ENCODE measurements at places on chromosomes 3 and 15.

DNA sequence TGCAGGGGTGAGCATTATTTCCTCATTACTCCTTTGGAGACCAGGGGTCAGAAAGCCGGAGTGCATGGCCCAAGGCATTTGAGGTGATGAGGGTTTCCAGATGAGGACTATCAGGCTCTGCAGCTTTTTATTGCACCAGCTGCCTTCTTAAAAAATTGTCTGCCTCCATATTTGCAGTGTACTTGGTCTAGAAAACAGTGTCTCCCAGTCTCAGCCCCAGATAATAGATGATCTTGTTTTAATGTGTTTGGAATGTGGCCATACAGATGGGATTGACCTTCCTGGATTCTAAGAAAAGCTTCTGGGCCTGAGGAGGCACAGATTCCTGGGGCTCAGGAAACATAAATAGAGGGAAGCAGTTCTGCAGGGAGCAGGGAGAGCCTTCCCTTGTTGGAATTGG is 123.3 kb downstream of the GABRG3 start:
- no peak for DNase-seq

DNA sequence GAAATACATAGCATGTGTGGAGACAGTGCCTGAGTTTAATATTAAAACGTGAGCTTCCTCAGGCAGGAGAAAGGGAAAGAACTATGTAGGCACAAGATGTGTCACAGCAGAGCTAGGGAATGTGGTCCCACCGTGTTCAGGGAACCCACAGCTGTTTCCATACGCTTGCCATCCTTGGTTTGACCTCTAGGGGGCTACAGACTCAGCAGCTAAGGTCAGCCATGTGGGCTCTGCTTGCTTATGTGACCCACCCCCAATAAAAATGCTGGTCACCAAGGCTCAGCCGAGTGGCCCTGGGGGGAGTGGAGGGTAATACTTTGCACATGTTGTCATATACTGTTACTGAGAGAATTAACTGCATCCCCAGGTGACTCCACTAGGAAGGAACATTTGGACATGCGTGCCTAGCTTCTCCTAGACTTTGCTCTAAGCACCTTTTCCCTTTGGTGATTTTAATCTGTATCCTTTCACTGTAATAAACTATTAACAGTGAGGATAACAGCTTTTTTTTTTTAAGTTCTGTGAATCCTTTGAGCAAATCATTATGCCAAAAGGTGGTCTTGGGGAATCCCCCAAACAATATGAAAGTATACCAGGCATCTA is 3.3 kb downstream of the TUBGCP5 start:
- peak; percentile 14 for DNase-seq

GRCh38 chr3:51704511-51704950 is 2.3 kb upstream of the GRM2 start:
- no peak for DNase-seq

DNA sequence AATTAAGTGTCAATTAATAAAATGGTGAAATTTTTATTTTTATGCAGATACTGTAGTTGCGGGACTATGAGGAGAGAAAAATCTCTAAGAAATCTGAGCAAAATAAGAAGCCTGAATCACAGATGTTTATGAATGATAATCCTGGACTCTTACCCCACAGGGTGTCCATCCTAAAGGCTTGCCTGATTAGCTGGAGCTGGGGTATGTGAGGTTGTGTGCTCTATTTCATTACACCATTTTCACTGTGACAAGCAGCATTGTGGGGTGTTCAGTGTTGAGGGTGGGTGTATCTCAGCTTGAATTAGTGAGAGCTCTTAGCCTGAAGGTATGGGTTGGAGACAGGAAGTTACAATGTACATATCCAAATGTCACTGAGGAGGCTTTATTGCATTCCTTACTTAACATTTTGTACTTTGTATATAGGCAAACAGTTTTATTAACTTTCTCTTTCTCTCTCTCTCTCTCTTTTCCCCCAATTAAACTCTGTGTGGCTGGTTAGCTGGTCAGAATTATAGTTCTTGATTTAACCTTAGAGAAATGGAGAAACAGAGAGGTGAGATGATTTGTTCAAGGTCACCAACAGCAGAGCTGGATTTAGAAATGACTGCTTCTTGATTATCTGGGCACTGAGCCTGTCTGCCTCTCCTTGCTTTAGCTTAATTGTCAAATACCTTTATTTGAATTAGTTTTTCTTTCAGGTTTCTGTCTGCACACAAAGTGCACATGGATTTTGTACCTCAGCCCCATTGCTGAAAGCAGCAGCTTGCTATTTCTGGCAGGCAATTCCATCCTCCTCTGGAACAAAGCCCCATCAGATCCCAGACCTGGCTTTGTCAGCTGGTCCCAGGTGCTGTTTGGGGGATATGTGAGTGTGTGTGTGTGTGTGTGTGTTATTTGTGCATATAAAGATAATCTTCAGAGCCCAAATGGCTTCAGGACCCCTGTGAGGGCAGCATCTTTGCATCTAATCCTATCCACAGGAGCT is 35.8 kb downstream of the GJD2 start:
- no peak for DNase-seq

DNA sequence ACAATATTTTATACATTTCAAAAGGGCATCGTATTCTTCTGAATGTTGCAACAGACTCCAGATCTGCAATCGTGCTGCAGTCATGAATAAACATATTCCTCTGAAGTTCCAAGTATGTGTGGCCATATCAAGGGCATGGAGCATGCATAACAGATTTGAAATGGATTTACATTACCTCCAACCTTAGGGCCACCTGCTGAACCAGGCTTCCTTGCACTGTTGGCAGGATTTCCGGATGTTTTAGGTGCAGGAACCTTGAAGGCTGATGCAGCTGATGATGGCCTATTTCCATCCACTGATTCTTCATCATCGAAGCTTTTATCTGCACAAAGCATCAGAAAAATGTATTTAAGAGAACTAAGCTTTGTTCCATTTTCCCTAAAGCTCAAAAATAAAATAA is 73.5 kb downstream of the CLASP2 start:
- DNase-seq, result no peak

DNA sequence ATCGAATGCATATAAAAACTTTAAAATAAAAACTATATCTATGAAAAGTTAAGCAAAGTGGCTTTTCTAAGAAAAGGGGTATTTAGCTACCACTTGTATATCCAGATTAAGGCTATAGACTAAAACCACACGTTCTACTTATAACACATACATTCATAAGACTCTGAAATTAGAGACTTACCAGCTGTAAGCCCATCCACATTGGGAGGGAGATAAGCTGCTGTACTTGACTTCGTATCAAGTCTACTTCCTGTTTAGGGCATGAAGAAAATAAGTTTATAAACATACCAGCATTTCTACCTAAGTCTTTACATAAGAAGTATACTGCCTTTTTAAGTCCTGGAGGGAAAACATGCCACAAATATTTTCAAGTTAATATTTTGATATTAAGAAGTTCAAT is 27.7 kb downstream of the AQR start:
- no peak for DNase-seq

GRCh38 chr3:192834428-192834827 is 83.2 kb downstream of the MB21D2 start:
- DNase-seq, result no peak

- DNase-seq, result no peak
These were observed 299.2 kb upstream of the POU1F1 start for GRCh38 chr3:87575550-87575949.

DNA sequence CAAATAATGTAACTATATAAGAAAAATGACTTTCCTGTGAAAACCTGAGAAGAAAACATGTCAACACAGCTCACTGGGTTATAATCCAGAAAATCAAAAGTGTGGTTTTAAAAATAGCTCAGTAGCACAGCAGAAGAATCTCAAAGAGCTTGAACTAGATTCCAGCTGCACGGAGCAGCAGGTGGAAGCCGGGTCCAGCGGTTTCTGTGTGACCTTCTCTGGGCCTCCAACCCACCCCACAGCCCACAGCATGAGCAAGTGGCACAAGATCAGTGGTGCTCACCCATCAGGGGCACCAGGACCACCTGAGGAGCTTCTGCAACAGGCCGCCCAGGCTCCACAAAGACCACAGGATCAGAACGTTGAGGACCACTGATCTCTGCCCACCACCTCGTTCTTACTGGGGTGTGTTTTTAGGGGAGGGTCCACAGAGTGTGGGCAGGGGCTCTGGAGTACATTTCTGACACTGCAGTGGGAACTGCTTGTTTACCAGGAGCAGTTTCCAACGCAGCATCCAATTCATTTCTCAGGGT is 23.2 kb downstream of the SLC41A3 start:
- DNase-seq, result no peak

- DNase-seq, result no peak
These were observed 8.6 kb upstream of the GABPB1 start for GRCh38 chr15:50363612-50364011.

DNA sequence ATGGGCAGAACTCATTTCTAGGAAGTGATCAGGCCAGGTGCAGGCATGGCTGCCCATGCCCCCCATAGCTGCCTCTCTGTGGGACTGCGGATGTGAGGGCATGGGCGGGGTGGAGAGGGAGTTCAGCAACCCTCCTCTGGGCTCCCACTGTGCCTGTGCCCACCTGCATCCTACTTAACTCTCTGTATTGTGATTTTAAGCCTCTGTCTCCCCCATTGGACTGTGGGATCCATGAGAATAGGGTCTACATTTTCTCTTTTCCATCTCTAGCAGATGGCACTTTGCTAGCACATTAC is 194.3 kb downstream of the CHST2 start:
- DNase-seq, result no peak

DNA sequence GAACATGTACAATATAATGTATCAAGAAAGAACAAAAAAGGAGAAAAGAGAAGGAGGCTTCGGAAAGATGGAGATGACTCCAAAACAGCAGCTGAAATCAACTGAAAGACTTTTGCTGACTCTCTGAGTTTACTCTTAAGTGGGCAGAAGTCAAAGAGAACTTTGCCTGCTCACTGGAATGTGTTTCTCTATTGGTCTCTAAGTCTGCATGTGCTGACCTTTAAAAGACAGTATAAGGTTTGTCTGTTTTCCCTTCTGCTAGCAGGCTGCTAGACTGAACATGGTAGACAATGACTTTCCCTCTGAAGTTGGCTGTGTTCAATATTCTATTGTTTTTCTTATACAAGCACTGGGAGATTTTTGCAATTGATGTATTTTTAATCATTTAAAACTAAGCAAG is 7.2 kb upstream of the MAP4 start:
- DNase-seq, result no peak

DNA sequence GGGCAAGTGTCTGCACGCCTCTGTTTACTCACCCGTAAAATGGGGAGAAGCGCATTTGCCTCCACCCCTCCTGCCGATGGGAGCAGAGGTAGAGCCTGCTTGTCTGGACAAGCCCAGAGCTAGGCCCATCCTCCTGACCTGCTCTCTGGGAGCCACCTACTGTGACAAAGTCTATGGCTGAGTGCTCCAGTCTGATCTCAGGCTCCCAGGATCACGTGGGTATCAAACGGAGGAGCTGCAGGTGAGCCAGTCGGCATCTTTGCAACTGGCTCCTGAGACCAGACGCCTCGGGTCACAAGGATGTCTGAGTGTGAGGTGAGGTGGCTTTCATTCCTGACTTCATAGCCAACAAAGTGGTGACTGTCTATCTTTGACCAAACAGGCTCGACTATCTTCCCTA is 2.1 kb upstream of the ALDH1A3 start:
- DNase-seq, result no peak

DNA sequence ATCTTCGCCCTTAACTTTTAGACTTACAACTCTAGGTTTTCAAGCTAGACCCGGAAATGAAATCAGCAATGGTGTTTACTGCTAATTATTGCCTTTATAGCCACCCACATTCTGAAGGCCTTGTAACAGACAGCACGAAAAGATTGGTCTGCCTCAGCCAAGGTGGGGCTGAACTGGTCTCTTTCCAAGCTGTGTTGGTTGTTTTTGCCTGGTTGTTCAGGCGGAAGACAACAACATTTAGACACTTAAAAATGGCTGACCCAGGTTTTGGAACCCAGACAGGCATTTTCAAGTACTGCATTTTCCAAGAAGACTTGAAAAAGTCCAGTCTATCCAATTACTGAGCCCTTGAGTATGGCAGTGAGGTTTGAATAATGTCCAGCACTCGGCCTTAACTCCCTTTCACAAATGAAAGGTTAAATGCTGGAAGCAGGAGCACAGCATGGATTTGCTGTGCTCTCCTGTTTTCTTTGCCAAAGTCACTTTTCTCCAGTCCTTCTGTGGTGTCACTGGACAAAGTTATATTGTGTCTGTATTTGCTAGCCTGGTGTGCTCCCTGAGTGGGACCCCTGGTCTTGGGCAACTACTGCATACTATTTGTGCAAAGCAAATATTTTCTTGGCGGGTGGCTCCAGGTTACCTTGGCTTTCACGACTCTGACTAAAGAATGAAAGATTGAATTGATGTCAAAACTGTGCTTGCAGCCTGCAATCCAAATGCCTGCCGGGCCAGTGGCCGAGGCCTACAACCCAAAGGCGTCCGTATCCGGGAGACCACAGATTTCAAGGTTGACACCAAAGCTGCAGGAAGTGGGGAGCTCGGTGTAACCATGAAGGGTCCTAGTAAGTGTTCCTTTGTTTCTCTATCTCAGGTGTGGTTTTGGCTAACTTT is 93.5 kb downstream of the FLNB start:
- no peak for DNase-seq

DNA sequence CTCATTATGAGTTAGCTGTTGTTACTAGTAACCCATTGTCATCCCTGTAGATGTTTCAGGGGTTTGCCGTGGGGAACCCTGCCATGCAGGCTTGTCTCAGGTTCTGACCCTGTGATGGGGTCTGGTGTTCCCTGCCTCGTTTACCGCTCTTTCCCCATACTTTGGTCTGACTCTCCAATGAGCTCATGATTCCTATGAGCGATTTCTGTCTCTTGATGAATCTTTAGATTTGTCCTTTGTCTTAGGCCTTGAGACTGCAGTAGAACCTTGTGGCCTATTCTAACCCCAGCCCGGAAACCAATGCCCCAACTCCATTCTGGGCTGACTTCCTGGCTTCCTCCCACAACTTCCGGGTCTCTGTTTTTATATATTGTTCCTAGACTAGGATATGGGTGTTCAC is 11.3 kb upstream of the IQGAP1 start:
- peak; percentile 44 for DNase-seq

GRCh38 chr3:175852560-175852959 is 993.4 kb downstream of the NAALADL2 start:
- DNase-seq, result no peak

GRCh38 chr3:3753416-3753815 is 45.8 kb upstream of the LRRN1 start:
- DNase-seq, result no peak

- no peak for DNase-seq
These were observed 64.0 kb downstream of the LYSMD4 start for GRCh38 chr15:99669250-99669649.

DNA sequence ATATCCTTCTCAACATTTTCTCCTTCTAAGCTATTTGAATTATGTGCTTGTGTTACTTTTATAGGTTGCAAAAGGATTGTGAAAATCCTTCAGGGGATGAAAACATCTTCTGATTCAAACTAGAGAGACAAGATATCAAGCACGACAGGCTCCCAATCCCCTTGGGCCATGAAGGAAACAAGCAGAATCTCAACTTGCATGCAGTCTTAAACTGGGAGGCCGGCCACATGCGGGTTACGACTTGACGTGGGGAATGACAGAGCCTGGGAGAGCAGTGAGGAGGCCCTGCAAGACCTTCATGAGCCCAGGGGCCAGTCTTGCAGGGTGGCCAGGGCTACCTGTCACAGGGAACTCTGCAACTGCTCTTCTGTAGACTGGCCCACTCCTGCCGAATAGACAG is 94.4 kb downstream of the SCN11A start:
- no peak for DNase-seq

GRCh38 chr3:112979244-112979832 is 4.4 kb upstream of the CD200R1 start:
- DNase-seq, result no peak
